ENCODE measurements at places on chromosomes 4 and X. TPM values are rescaled to one million over a fixed set of nuclear protein-coding genes. Genes with fewer than 3 reads are reported as not detected.

Gene NPFFR2
- polyA plus RNA-seq: 2.1 TPM

Gene TRIM60
- not detected for polyA plus RNA-seq

Gene F11
- not detected for polyA plus RNA-seq

Gene HTRA3
- polyA plus RNA-seq: 1.3 TPM

Gene GRID2
- polyA plus RNA-seq: 15.8 TPM

Gene PHOX2B
- polyA plus RNA-seq: not detected

Gene LARP7
- 157 TPM for polyA plus RNA-seq

DNA sequence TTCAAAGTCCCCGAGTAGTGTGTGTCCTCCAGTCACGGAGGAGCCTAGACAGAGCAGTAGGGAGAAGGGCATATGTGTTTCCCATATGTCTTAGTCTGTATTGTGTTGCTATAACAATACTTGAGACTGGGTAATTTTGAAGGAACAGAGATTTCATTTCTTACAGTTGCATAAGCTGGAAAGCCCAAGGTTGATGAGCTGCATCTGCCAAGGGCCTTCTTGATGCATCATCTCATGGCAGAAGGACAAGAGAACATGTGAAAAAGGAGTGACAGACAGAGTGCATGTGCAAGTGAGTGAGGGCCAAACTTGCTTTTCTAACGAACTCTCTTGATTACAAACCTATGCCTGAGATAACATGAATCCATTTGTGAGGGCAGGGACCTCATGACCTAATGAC is 243.4 kb downstream of the ARHGAP10 start:
- no peak overlapping the region for H3K27ac ChIP-seq
- H3K4me1 ChIP-seq: peaks cover 16% of the 10 kb centered on the region
- no peak for DNase-seq
- H3K27me3 ChIP-seq: no peaks in the 10 kb centered on the region
- 0 out of 2 replicates have a peak, but pooled peaks cover 4% of the 10 kb centered on the region for H3K36me3 ChIP-seq
- no peak overlapping the region for H3K4me3 ChIP-seq

DNA sequence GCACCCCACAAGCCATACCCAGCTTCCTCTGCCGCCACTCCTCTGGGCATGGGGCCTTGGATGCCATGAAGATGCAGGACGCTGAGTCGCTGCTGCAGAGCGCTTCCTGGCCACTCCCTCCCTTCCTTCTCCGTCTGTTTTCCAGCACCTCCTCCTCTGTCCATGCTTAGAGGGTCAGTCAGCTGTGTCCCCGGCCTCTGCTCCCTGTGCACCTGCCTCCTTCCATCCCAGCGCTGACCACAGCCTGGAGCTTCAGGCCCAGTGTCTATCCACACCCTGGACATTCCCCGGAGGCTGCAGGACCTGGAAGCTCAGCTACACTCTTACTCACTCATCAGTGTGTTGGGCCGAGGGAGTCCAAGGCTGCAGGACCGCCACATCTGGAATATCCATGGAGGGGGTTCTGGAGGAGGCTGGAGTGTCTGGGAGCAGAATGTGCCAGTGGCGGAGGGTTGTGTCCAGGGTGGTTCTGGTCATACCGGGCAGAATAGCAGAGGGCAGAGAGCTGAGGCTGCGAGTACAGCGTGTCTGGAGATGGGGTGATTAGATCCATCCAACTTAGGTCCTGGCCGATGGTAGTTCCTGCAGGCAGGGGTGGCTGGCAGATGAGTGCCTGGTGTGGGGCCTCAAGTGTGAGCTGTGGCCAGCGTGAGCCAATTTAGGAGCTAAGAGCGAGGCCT is 58.6 kb upstream of the ADRA2C start:
- peaks cover 6% of the 10 kb centered on the region for H3K4me1 ChIP-seq
- H3K27me3 ChIP-seq: no peaks in the 10 kb centered on the region
- no peak overlapping the region for H3K27ac ChIP-seq
- no peaks in the 10 kb centered on the region for H3K36me3 ChIP-seq
- no peak for DNase-seq

GRCh38 chr4:55538531-55538930 is 8.2 kb downstream of the CLOCK start:
- no peak for DNase-seq
- H3K4me3 ChIP-seq: no peak overlapping the region
- H3K27ac ChIP-seq: no peak overlapping the region
- no peaks in the 10 kb centered on the region for H3K27me3 ChIP-seq
- H3K4me1 ChIP-seq: peaks cover 24% of the 10 kb centered on the region

GRCh38 chr4:170420255-170420693 is 330.5 kb upstream of the AADAT start:
- no peaks in the 10 kb centered on the region for H3K36me3 ChIP-seq
- no peaks in the 10 kb centered on the region for H3K27me3 ChIP-seq
- H3K4me1 ChIP-seq: no peaks in the 10 kb centered on the region
- H3K4me3 ChIP-seq: no peak overlapping the region
- no peak for DNase-seq

DNA sequence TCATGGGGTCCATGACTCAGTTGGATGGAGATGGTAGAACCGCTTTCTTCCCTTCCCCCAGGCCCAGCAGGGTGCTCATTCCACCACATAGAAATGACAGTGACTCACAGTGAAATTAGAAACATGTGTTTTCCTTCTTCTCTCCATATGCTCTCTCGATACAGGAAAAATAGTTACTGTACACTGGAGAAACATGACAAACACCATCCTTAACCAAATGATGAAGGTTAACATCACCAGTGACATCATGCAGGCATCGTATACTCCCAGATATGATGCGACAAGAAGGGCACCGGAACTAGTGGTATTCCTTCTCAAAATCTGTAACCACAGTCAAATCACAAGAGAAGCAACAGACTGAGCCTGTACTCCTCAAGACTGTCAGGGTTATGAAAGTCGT is 11.7 kb upstream of the RAB40A start:
- no peak overlapping the region for H3K27ac ChIP-seq
- no peaks in the 10 kb centered on the region for H3K4me1 ChIP-seq
- no peaks in the 10 kb centered on the region for H3K27me3 ChIP-seq
- no peak overlapping the region for H3K4me3 ChIP-seq
- DNase-seq: no peak

- no peaks in the 10 kb centered on the region for H3K36me3 ChIP-seq
- H3K4me1 ChIP-seq: peaks cover 20% of the 10 kb centered on the region
- no peak overlapping the region for H3K27ac ChIP-seq
- no peaks in the 10 kb centered on the region for H3K27me3 ChIP-seq
- DNase-seq: peak; percentile 19
These were observed 69.1 kb downstream of the PCDH7 start for GRCh38 chr4:30789219-30789671.

DNA sequence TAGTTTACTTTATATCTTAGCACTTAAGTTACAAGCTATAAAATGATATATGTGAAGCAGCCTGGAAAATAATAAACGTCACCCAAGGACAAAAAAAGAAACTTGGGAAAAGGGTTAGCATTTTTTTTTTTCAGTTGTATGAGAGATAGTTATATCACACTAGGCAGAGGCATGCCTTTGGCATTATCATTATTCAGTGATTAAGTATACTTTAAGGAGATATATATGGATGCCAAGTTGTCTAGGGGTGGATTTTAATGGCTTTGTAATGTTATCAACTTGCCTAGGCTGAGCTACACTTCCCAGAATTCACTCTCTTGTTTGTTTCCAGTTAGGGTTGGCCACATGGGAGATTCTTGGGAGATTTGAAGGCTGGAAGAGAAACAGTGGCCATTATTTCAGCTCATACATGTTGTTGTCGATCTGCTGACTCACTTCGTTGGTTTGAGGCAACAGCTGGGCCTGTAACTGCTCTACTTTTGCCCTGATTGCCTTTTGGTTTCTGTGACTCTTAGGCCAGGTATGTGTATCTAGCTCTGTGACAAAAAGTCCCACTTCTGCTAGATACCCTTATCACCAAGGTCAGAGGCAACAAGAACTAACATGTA is 11.5 kb upstream of the SRPX start:
- no peak for DNase-seq
- no peaks in the 10 kb centered on the region for H3K27me3 ChIP-seq
- no peaks in the 10 kb centered on the region for H3K4me1 ChIP-seq
- H3K4me3 ChIP-seq: no peak overlapping the region

DNA sequence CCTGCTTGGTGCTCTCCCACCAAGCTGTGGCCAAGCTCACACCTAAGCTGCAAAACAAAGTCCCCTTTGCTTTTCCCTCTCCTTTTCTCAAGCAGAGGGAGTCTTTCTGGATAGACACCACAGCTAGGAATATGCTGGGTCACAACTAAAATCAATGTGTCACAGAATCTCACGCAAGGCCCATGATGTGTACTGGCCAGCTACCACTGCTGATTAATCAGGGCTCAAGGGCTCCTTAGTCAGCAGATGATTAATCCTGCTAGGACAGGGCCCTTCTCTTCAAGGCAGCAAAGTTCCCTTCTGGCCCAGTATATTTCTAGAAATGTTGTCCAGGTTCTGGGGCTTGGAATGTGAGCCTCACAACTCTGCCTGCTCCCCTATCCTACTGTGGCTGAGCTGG is 32.0 kb upstream of the TENT5D start:
- H3K36me3 ChIP-seq: no peaks in the 10 kb centered on the region
- H3K27me3 ChIP-seq: no peaks in the 10 kb centered on the region
- no peak overlapping the region for H3K4me3 ChIP-seq
- no peak for DNase-seq
- no peak overlapping the region for H3K27ac ChIP-seq
- no peaks in the 10 kb centered on the region for H3K4me1 ChIP-seq

GRCh38 chr4:84737656-84738055 is 154.7 kb downstream of the CDS1 start:
- DNase-seq: no peak
- H3K4me1 ChIP-seq: no peaks in the 10 kb centered on the region
- H3K4me3 ChIP-seq: no peak overlapping the region
- peaks cover 25% of the 10 kb centered on the region for H3K36me3 ChIP-seq
- no peaks in the 10 kb centered on the region for H3K27me3 ChIP-seq

GRCh38 chr4:84235126-84235944 is 263.8 kb downstream of the NKX6-1 start:
- peak; percentile 33 for DNase-seq
- H3K27ac ChIP-seq: no peak overlapping the region
- no peaks in the 10 kb centered on the region for H3K27me3 ChIP-seq
- H3K4me1 ChIP-seq: no peaks in the 10 kb centered on the region
- H3K4me3 ChIP-seq: no peak overlapping the region

GRCh38 chrX:111507933-111508332 is 3.5 kb upstream of the SERTM2 start:
- H3K4me3 ChIP-seq: no peak overlapping the region
- no peaks in the 10 kb centered on the region for H3K36me3 ChIP-seq
- peaks cover 22% of the 10 kb centered on the region for H3K4me1 ChIP-seq

DNA sequence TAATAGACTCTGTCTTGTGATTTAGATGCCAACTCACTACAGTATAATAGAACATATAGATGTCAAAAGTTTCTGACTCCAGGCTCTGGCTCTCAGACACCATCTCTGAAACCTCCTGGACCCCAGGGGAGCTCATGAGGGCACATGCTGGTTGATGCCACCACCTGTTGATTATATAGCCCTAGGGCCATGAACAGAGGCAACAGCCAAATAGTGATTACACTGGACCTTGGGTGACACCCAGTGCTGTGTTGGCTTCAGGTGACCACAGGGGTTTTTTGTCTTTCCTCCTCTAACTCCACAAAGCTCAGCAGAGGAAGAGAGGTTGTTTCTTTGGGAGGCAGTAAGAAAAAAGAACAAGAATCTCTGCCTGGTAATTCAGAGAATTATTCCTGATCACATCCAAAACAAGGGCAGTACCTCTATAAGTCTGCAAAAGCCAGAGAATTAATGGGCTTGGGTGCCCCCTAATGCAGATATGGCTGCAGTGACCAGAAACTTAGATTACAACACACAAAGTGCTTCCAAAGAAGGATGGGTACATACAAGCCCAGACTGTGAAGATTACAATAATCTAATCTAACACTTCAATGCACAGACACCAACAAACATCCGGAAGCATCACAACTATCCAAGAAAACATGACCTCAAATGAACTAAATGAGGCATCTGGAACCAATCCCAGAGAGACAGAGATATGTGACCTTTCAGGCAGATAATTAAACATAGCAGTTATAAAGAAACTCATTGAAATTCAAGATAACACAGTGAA is 1920.6 kb downstream of the ARAP2 start:
- no peaks in the 10 kb centered on the region for H3K36me3 ChIP-seq
- DNase-seq: peak; percentile 5
- H3K4me3 ChIP-seq: no peak overlapping the region
- H3K27ac ChIP-seq: no peak overlapping the region

- DNase-seq: no peak
- no peak overlapping the region for H3K4me3 ChIP-seq
These were observed 285.4 kb upstream of the ARSJ start for GRCh38 chr4:114264877-114265291.

- no peak overlapping the region for H3K27ac ChIP-seq
- H3K27me3 ChIP-seq: no peaks in the 10 kb centered on the region
- peaks cover 9% of the 10 kb centered on the region for H3K36me3 ChIP-seq
- H3K4me3 ChIP-seq: no peak overlapping the region
These were observed 62.5 kb downstream of the PAQR3 start for GRCh38 chr4:78876568-78877320.

DNA sequence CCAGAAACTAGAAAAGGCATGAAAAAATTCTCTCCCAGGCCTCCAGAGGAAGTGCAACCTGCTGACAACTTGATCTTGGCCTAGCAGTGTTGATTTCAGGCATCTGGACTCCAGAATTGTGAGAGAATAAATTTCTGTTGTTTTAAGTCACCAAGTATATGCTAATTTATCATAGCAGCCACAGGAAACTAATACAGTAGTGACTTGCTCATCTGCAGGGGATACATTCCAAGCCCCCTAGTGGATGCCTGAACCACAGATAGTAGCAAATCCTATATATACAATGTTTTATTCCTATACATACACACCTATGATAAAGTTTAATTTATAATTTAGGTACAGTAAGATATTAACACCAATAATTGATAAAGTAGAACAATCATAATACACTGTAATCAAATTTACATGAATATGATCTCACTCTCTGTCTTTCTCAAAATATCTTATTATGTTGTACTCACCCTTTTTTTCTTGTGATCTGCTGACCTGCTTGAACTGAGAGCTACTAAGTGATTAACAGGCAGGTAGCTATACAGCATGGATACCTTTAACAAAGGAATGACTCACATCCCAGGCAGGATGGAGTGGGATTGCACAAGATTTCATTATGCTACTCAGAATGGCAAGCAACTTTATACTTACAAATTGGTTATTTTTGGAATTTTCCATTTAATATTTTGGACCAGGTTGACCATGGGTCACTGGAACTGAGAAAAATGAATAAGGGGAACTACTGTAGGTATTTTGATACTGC is 501.1 kb downstream of the KCNIP4 start:
- H3K36me3 ChIP-seq: no peaks in the 10 kb centered on the region
- H3K4me1 ChIP-seq: no peaks in the 10 kb centered on the region
- H3K27me3 ChIP-seq: no peaks in the 10 kb centered on the region
- no peak overlapping the region for H3K4me3 ChIP-seq
- DNase-seq: peak; percentile 36

GRCh38 chrX:153727123-153727931 is 2.7 kb downstream of the ABCD1 start:
- peaks cover 13% of the 10 kb centered on the region for H3K4me1 ChIP-seq
- no peaks in the 10 kb centered on the region for H3K36me3 ChIP-seq
- DNase-seq: no peak

GRCh38 chr4:183989931-183990330 is 84.8 kb downstream of the STOX2 start:
- no peak overlapping the region for H3K27ac ChIP-seq
- no peak overlapping the region for H3K4me3 ChIP-seq
